ENCODE measurements at places on chromosomes 6 and 20.

- no peak for DNase-seq
These were observed 81.6 kb upstream of the KHDRBS2 start for GRCh38 chr6:62367601-62368000.

DNA sequence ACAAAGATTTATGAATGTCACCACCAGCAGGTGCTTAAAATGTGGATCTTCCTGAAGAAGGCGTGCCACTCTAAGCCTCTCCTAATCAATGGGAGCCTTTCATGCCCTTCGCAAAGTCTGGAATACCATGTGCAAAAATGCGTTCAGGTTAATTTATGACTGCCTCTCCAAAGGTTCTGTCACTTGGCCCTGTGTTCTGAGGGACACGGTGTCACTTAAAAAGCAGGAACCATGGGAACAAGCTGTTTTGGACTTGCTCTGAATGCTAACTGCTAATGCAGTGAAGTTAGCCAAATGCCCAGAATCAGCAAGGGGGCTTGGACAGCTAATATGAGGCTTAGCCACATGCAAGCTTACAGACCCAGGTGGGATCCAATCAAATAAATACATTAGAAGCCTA, 250.3 kb downstream of the TSHZ2 start:
- no peak for DNase-seq

GRCh38 chr20:47989957-47990356, 204.7 kb upstream of the SULF2 start:
- no peak for DNase-seq

GRCh38 chr20:50004229-50004628, 21.4 kb downstream of the SNAI1 start:
- DNase-seq = no peak

DNA sequence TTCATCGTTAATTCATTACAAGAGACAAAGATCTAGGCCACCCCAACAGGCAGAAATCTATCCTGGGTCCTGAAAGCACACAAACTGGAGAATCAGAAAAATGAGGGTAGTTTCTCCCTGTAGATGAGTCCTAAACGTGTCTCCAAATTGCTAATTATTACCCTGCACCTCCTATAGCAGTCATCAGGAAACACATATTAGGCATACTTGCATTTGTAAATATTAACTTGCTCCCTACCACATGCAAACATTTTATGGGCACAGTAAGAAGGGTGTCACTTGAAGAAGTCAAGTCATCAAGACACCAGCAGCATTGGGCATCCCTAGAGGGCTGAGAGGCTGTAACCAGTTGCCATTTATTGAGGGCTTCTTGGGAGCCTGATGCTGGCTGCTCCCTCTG, 17.9 kb upstream of the SIRPB1 start:
- DNase-seq = peak; percentile 87

DNA sequence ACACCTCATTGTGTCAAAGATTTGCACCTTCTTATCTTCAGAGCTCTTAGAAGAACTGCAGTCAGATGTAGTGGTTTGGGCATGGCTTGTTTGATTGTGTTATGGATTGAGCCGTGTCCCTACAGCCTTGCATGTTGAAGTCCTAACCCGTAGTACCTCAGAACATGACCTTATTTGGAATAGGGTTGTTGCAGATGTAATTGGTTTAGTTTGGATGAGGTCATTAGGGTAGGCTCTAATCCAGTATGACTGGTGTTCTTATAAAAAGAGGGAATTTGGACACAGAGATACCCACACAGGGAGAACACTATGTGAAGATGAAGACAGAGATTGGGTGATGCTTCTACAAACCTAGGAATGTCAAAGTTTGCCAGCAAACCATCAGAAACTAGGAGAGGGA, 35.4 kb upstream of the PHACTR2 start:
- DNase-seq = no peak

DNA sequence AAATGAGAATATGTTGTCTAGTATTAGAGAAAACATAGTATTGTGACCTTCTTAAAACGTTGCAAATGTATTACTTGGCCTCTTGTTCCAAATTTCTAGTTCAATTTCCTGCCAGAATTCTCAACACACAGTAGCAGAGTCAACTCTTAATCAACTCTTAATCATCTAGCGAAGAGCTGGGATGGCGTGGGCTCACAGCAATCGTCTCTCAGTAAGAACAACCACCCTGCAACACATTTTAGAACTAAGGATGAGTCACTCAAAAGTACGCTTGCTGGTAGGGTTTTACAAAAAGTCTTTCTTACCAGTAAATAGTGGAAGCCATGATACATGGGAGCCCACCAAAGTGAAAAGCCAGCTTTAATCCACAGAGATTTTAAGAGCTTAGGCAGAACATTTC, 24.6 kb downstream of the GPR6 start:
- no peak for DNase-seq

DNA sequence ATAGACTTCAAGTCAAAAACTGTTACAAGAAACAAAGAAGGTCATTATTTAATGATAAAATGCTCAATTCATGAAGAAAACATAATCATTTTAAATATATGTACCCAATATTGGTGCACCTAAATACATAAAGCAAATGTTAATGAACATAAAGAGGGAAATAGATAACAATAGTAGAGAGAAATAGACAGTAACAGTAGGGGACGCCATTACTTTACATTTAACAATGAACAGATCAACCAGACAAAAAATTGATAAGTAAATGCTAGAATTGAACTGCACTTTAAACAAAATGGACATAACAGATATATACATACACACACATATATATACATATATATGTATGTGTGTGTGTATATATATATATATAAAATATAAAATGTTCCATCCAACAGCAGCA, 37.4 kb downstream of the IL22RA2 start:
- no peak for DNase-seq

GRCh38 chr6:12528136-12528535, 188.4 kb upstream of the PHACTR1 start:
- no peak for DNase-seq

GRCh38 chr6:41599852-41600445, 38.3 kb upstream of the MDFI start:
- no peak for DNase-seq

DNA sequence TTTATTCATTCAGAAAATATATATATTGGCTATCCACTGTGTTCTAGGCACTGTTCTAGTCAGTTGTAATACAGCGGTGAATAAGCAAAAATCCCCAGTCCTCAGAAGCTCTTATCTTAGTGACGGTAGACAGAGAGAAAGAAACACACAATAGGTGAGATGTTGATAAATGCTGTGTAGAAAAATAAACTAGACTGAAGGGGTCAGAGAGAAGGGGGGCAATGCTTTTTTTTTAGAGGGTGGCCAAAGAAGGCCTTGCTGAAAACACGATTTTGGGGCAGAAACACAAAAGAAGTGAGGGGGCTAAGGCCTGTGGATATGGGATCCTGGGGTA, 68.0 kb upstream of the MBOAT1 start:
- DNase-seq = no peak

GRCh38 chr6:46684771-46685170, 2.9 kb upstream of the TDRD6 start:
- DNase-seq = no peak

DNA sequence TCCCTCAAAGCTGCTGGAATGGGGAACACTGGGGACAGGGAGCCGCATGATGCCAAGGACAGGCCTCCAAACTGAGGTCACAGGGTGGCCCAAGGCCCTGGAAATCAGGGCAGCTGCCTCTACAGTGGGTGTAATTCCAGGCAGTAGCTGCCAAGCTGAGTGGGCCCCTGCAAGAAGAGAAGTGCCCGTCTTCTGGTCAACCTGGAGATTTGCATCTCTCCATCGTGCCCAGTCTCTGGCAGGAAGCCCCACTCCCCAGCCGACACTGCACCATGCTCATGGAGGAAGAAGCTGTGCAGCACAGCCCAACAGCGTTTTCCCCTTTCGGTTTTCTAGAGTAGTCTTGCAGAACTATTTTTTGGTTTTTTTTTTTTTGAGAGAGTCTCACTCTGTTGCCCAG, 2.2 kb upstream of the FAM209A start:
- no peak for DNase-seq

DNA sequence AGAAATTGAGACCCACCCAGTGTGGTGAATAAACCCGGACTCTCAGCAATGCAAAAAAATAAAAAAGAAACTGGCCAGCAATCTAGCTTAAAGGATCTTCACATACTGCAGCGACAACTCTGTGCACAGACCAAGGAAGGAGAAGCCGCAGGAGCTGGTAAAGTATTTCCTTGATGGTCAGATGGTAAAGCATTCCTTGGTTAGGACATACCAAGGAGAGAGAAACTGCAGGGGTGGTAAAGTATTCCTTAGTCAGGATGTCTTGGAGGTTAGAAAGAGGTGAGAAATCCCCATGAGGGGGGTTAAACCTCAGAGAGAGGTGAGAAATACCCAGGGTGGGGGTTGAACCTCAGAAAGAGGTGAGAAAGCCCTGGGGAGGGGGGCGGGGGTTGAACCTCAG, 86.8 kb downstream of the PLG start:
- no peak for DNase-seq

DNA sequence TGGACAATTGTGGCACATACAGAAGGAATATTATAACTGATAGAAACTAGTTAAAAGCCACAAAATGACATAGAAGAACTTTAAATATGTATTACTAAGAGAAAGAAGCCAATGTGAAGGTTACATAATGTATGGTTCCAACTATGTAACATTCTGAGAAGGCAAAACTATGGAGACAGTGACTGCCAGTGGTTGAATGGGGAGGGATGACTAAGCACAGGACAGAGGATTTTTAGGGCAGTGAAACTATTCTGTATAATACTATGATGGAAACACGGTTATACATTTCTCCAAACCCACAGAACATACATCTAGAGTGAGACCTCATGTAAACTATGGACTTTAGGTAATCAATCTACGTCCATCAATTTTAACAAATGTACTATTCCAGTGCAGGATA, 22.4 kb downstream of the SYNCRIP start:
- no peak for DNase-seq

DNA sequence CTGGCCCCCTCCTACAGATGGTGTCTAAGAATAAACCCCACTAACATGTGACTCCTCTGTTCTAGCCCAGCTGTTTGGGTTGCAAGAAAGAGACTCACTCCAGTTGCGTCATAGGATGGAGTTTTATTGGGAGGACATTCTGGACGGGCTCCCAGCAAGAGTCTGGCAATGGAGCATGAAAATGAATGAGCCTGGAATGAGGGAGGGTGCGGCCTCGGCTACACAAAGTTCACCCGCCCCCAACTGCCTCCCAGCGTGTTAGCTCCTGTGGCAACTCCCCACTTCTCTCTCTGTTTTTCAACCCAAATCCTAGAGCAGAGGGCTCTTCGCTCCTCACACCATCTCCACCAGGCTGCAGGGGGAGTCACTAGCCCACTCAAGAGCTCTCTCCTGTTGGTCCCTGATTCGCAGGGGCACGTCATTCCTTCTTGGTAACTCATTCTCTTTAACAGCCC, 5.1 kb upstream of the ADAM33 start:
- peak; percentile 58 for DNase-seq

DNA sequence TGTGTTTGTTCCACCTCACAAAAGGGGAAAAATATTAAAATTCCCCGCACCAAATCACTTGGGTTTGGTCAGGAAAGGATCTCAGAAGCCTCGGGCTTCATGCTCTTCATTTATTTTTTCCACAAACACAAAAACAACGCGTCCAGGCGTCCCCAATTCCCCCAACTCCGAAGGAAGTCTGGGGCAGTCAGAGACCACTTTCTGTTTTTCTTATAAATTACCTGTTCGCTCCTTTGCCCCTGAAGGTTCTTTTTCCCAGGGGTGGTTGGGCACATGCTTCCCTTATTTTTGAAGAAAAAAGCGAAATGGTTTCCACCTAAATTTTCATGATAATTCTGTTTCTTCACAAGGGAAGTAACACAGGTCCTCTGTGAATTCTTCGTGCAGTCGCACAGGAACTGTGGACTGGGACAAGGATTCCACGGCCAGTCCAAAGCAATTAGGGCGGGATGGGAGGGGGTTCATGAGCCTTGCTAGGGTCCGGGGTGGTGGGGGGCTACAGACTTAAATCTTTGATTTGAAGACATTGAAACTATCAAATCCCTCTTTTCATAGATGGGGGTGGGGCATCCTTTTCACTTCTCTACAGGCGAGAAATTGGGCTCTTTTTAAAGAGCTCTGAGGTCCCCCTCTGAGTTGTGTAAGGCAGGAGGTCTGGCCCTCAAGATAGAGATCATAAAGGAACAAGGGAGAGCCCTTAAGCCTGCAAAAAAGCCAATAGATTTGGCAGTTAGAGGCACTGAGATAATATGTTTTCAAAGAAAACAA, 30.5 kb upstream of the HFE start:
- peak; percentile 53 for DNase-seq

GRCh38 chr20:12394786-12395185, 477.1 kb downstream of the BTBD3 start:
- no peak for DNase-seq

- no peak for DNase-seq
These were observed 17.3 kb downstream of the PLCG1 start for GRCh38 chr20:41154436-41155176.

GRCh38 chr20:57259121-57259937, 7.1 kb downstream of the BMP7 start:
- no peak for DNase-seq

DNA sequence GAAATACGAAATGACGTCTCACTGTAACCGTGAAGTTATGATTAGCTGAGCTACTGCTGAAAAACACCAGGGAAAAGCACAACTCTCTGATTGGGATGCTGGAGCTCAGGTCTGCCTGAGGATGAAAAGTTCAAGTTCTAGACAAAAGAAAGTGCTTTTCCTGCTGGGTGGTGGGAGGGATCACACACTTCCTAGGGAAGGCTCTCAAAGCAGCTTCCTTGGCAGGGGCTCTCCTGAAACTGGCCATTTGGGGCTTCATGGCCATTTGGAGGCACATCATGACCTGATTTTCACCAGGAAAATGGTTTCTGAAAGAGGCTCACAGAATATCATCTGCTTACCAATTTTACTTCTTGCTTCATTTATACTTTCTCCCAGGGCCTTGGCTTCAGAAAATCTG, 97.1 kb upstream of the KCNK16 start:
- DNase-seq = no peak

Data from ACHN (cell line).